ENCODE measurements at places on chromosomes 7 and 10.

DNA sequence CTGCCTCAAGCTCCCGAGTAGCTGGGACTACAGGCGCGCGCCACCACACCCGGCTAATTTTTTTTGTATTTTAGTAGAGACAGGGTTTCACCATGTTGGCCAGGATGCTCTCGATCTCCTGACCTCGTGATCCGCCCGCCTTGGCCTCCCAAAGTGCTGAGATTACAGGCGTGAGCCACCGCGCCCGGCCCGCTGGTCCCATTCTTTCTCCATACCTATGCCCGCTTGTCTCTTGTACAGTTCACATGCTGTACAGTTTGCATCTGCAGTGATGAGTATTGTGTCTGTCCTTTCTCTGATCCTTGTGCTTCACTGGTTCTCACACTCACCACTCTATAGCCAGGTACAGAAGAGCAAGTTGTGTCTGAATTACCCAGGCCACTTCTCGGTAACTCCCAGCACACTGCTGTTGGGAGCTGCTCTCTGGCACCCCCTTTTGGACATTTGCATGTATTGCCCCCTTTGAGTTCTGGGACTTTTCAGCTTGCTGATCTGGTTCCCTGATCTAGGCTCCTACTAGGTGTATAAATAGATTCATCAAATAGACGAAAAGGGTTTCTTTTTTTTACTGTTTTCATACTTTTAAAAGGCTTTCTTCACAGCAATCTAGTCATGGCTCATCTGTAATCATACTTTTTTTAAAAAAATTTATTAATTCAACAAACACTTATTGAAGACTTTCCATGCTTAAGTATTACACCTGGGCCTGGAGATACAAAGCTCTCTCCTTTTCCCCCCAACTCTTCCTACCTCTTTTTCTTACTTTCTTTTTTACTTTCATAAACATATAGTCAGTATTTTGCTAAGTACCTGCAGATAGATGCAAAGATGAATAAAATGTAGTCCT is 53.5 kb downstream of the AOAH start:
- peak; percentile 83 for DNase-seq

DNA sequence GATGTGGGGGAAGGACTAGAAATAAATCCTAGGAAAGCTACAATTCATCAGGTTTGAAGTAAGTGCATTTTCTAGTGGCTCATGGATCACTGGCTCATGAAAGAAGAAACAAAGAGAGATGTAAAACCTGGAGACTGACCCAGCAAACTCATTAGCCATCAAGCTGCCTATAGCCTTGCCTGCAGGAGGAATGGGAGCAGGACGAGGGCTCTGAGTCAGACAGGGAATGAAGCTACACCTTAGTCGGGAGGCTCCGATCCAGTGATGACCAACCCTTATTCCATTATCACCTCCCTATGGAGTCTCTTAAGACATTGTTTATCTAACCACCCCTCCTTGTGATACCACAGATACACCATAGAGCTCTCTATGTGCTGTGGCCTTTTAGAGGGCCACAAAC is 112.5 kb upstream of the WDR11 start:
- DNase-seq, result no peak

DNA sequence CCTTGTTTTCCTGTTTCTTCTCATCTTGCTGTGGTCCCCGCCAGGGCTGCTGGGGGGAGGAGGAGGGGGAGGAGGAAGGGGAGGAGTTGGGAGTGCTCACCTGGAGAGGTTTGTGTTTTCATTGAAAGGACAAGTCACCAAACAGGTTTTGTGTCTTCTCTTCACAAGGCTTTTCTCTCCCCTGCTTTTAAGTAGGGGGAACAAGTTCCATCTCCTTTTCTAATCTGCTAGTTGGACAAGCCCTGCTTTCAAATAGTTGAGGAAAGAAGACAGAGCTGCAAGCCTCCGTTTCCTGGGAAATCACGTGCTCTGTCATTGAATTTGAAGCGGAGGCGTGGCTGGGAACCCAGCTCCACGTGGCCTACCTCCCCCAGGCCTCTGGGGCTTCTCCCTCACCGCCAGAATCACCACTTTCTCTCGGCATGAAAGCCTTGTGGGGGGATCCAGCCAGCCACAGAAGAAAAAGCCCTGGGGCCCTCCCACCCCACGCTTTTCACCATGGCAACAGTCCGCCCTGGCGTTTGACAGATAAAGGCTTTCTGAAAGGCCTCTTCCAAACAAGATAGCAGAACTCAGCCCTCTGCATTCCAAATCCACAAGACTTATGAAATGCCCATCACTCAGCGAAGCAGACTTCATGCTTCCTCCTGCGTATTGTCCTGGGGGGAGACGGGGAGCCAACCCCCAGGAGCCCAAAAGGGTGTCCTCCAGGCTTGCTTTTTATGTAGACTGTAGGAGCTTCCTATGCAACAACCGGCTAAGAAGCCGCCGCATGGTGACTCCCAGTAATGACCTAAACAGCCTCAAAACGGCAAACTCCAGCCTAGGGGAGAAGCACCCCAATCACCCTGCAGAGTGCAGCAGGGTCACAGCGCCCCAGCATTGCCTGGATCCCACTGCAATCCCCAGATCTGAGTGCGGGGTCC is 51.7 kb downstream of the PROSER2 start:
- peak; percentile 39 for DNase-seq

DNA sequence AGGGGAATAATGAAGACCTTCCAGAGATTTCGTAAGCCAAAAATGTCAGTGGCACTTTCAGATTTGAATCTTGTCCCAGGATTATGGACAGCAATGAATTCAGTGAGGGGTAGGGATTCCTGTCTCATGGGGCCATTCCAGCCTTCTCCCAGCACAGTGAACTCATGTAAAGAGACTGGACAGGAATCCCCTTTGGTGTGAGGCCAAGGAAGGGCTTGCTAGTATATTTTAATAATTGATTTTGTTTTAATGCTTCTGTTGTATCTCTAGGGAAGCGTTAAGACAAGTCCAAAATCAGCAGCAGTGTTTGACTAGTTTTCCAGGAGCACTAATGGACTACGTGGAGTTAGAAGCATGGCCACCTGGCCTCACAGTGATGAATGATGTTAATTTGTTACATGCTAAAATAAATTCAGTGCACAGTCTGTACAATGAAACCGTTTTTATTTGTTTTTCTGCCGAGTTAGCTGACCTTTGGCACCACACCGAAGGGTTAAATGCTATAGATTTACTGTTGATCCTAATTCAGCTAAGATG is 214.0 kb upstream of the DKK1 start:
- no peak for DNase-seq

DNA sequence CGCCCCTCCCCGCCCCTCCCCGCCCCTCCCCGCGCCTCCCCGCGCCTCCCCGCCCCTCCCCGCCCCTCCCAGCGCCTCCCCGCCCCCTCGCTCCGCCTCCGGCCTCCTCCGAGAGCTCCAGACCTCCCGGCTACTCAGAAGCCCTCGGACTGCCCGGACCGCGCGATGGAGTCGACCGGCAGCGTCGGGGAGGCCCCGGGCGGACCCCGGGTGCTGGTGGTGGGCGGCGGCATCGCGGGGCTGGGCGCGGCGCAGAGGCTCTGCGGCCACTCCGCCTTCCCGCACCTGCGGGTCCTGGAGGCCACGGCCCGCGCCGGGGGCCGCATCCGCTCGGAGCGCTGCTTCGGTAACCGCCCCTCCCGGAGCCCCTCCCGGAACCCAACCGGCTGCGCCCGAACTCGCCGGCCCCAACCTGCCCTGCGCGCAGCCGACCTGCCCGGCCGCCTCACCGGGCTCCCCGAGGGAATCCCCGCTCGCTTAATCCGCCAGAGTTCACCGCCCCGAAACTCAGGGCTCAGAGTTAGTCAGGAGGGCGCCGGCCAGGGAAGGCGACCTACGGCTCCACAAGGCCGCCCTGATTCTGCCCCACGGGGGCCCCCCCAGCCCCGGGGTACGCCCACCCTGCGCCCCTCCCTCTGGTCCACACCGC is at the start of gene PAOX:
TSS of gene PAOX (plus strand) at position 111 of the 649 bp plus-strand sequence. CDS start at position 166, 55 bp downstream.
- DNase-seq, result peak; percentile 71

DNA sequence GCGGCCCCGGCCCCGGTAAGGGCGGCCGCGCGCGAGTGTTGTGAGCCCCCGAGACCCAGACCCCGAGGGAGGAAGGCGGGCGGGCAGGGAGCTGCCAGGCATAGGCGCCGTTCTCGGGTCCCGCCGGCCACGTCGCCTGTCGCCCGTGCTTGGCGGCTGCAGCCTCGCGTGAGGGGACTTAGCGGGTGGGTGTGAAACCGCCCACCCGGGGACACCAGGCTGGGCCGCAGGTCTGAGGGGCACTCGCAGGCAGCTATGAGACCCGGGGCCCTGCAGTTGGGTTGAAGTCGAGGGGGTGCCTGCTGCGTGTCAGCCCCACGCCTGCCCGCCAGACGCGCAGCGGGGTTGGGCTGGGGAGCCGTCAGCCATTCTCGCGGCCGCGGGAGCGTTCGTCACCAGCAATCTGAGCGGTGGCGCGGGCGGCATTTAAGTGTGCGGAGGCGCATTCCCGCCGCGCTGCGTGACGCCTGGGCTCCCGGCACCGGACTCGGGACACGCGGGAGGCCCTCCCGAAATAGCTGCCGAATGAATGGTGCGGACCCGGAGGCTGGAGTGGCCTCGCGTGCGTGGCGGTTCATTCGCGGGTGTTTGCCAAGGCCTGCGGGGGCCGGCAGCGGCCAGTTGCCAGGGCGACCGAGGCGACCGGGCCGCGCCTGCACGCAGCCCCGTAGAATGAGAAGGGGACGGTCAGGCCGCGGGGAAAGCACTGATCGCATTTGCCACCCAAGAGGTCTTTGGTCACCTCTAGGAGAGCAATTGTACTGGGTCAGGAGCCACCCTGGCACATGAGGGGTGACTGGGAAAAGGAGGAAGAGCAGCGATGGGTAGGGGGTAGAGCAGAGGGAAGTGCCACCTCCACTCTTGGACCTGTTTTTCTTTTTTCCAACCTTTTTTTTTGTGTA is 750 bp downstream of the ZNF398 start:
- DNase-seq, result peak; percentile 59

- no peak for DNase-seq
These were observed 306.0 kb downstream of the TFEC start for GRCh38 chr7:115724400-115725056.

DNA sequence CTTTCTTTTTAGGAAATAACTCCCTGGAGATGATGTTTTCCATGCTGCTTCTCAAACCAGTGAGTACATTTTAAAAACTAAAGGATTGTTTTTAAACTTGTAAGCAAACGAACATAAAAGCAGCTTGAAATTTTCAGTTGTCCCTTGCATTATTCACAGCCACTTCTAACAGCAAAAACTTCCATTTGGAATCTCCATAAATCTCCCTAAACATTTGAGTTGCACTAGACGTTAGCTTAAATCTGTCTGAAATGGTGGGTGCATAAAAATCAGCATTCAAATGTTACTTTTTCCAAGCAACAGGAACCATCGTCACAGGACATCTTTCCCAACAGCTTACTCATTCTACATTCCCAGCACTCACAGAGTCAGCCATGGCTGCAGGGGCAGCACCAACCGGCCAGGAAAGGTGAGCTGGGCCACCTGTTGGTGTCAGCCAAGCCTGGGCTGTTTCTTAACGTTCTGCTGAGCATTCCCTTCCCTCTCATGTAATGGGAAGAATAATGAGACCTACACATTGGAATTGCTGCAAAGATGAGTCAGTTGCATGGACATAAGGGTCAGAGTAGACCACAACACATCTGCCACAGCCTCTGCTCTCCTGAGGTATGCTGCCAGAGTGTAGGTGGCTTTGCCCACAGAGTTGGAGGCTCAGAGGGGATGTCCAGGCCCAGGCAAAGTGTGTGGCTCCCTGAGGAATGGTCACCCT is 163.2 kb downstream of the TNS3 start:
- DNase-seq, result no peak

DNA sequence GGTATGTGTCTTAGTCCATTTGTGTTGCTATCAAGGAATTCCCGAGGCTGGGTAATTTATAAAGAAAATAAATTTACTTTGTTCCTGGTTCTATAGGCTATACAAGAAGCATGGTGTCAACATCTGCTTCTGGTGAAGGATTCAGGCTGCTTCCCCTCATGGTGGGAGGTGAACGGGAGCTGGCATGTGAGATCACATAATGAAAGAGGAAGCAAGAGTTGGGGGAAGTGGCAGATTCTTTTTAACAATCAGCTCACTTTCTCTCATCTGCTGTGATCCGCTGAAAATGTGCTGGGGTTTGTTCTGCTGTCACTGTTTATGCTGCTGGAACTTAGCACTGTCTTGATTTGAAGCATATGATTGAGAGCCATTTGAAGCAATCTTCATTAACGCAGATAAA is 730.0 kb upstream of the SORCS1 start:
- DNase-seq, result no peak

DNA sequence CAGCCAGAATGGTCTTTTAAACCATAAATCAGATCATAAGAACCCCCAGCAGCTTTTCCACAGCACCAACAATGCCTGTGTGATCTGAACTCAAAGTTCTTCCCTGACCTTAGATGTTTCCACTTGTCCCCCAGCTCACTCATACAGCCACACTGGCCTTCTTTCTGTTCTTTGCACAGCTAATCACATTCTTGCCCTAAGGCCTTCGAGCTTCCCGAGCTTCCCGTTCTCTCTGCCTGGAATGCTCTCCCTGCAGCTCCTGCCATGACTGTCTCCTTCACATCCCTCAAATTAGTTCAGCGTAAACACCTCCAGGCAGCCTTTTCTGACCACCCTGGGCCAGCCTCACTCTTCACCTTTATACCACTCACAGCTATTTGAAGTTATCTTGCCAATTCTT is 166.8 kb upstream of the NFE2L3 start:
- DNase-seq, result no peak

DNA sequence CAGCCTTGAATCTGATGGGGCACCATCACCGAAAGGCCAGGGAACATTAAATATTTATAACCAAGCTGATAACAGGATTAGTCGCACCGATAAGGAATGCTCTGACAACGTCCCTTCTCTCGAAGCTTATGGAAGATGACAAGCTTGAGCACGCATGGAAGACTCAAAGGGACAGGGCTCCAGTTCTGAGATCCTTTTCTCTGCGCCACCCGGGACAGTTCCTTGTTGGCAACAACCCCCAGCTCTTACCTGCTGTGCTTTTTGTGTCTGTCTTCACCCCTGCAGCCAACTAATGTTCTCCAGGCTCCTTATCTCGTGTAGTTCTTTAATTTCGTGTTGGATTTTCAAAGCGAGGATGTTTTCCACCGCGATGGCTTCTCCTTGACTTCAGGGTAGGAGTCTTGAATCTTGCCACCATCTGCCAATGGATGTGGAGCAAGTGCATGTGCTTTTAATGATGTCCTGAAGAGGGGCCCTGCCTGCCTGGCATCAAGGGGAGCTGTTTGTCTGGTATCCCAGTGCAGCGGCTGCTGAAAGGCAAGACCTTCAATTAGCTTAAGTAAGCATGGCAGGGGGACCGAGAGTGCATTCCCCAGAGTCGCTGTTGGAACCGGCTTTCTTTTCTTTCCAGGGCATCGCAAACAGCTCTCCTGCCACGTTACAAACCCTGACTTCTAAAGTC is 354 bp upstream of the FERD3L start:
- DNase-seq, result no peak

DNA sequence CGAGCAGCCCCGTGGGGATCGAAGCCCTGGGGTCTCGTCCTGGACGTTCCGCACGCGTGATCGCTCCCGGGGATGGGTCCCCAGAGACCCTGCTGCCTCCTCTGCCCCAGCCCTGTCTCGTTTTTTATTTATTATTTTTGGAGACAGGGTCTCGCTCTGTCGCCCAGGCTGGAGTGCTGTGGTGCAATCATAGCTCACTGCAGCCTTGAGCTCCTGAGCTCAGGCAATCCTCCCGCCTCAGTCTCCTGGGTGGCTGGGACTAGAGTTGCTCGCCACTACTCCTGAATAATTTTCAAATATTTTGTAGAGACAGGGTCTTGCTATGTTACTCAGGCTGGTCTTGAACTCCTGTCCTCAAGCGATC is 319 bp upstream of the STX1A start:
- no peak for DNase-seq

GRCh38 chr7:151247611-151248345 is 716 bp downstream of the SMARCD3 start:
- DNase-seq, result no peak

- DNase-seq, result no peak
These were observed 64.6 kb downstream of the GSAP start for GRCh38 chr7:77351539-77352004.
